ENCODE measurements at places on chromosomes 4 and X.

DNA sequence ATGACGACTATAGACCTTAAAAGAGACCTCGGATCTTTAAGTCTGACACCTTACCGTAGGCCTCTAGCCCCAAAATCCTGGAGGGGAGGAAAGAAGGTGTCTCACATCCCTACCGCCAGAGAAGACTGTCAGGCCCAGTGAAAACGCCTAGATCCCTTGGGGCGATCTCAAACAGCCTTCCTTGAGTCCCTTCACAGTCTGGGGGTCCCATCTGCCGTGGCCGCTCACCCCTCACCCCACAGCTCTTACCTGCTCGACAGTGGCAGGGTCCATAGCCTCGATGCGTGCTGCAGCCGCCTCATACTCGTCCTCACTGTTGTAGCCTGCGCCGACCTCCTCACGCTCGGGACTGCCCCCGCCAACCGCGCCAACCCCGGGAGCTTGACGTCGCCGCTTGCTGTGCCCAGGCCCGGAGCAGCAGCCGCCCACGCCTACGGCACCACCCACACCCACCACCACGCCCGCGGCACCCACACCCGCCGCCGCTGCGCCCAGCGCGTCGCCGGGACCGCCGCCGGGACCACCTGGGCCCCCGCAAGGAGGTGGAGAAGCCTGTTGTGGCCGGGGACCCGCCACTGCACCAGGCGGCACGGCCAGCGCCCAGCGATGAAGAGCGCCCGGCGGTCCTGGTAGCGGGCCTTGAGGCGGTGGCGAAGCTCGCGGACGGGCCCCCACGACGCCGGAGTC is 536 bp downstream of the OTUD5 start:
- DNase-seq = peak; percentile 74

- no peak for DNase-seq
Observed at GRCh38 chr4:53925050-53925605, 139.3 kb downstream of the CHIC2 start.

GRCh38 chrX:118760025-118760424 is 32.6 kb downstream of the IL13RA1 start:
- no peak for DNase-seq

DNA sequence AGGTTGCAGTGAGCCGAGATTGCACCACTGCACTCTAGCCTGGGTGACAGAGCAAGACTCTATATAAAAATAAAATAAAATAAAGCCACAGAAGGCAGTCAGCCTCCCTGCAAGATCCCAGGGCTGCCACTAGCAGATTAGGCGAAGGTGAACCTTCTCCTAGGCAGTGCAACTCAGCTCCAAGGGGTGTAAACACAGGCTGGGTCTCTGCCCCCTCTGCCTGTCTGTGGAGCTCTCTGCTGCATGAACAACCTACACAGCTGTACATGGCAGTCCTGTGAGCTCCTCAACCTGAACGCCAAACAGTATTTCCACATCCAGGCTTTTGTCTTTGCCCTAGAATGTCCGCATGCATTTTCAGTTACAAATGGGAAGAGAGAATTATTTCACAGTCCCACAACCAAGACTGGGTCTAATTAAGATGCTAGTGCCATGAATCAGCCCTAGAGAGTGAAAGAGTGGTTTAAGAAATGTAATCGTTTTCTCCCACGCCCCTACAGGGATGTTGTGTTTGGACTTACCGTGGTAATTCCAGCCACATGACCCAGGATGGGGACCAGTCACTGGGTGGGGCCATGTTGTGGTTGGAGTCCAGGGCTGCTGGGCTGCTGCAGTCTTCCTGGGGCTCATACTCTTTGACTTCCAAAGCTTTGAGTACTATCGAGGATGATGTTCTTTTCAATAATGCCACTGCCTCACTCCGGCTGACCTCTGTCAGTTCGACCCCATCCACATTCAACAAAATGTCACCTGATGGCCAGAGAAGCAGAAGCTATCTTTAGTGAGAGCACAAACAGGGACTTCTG is 99.0 kb downstream of the FIP1L1 start:
- no peak for DNase-seq

DNA sequence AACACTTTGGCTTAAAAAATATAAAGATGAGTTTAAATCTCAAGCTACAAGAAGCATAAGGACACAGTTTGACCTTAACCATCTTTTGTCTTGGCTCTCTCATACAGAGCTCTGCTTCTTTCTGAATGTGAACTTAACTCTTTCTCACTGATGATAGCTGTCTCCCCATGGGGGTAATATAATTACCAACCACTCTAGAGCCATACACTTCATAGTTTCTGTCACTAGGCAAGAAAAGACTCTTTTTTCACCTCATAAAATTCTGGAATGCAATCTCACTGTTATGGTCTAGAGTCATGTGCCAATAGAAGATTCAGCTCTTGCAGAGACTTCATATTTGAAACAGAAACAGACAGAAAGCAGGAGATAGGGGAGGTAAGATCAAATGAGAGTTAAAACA is 481.7 kb upstream of the AGA start:
- no peak for DNase-seq

- no peak for DNase-seq
Observed at GRCh38 chr4:47642191-47642830, 157.2 kb downstream of the ATP10D start.

GRCh38 chr4:66681962-66682361 is 863.3 kb downstream of the CENPC start:
- no peak for DNase-seq

Data from activated CD4-positive, alpha-beta T cell treated with anti-CD3 and anti-CD28 coated beads for 36 hours (primary cell).